SK-N-DZ (cell line): ENCODE measurements at places on chromosomes 12 and 14.

DNA sequence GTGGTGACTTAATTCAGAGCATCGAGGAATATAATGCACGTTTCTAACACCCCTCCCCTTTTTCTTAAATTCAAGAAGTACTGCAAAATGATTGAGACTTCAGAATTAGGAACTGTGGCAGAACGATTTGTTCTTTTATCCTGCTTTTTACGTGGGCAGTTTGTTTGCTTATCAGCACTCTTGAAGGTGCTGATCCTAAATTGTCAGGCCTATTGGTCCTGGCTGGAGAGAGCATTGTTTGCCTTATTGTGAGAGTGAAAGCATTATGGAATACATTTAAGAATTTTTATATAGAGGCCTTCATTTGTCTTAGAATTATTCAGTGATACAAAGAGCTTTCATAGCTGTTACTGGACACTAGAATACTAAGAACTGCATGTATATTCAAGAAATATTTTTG lies 59.1 kb downstream of the TMTC2 start:
- no peak for DNase-seq

- DNase-seq = no peak
Observed at GRCh38 chr12:117069101-117069797, 30.0 kb downstream of the TESC start.

DNA sequence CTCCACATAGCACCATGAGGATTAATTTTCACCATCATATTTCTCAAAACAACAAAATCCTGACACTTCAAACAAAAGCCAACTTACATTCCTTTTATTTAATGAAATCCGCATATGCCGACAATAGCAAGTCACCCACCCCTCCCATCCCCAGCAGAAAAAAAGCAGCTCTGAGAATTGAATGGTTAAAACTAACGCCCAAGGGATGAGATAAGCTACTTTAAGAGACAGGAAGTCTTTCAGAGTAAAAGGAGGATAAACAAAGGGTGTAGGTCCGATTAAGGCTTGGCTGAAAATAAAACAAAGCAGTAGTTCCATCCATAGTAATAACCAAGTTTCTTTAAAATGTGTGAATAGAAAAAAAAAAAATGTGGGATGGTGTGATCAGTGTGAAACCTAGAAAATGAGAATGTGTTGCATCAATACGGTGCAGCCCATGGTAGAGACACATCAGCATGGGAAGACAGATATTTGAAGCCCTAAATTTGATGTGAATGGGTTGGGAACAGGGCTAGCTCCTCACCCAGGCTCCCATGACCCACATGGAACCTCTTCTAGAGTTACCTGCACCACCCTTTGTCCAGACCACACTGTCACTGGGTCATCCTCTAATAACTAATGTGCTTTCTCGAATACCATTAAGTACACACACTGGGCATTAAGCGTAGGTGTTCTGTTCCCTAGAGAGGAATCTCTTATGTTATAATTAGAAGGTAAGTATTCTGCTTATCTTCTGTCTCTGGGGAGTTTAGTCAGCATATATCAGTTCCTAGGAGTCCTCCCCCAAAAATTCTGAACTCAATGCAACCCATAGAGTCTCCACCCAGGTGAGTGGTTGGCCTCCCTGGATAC lies 31.7 kb downstream of the RTRAF start:
- no peak for DNase-seq

- no peak for DNase-seq
Observed at GRCh38 chr14:37512173-37512572, 82.9 kb downstream of the FOXA1 start.

DNA sequence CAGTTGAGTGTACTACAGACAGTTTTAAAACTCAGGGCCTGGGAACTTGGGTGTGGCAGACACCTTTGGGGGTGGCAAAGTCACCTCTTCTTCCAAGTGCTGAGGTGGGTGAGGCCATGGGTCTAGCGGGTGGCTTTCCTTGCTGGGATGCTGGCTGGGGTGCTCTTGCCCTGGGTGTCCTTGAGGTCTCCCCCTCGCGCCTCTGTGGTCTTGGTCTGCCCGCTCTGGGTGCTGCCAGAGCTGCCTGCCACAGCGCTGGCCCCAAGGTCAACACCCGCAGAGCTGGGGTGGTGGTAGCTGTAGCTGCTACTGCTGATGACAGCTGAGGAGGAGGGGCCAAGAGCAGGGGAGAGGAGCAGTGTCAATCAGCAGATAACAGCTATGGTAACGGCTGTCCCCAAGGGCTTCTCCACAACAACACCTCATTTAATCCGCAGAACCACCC lies 6.8 kb downstream of the KRT74 start:
- no peak for DNase-seq
